Activated CD4-positive, alpha-beta T cell treated with anti-CD3 and anti-CD28 coated beads, Interleukin-2, amount 50 U/mL, for 1 hour (primary cell): ENCODE measurements at places on chromosomes 12 and 14.

- no peak for DNase-seq
Measured at GRCh38 chr14:68695856-68696255, 97.0 kb downstream of the ZFP36L1 start.

- DNase-seq: no peak
Measured at GRCh38 chr12:58378028-58378427, 436.7 kb downstream of the ATP23 start.

GRCh38 chr14:68089146-68089731 is 269.7 kb downstream of the RAD51B start:
- DNase-seq: no peak

GRCh38 chr12:66965621-66966020 is 286.7 kb upstream of the GRIP1 start:
- DNase-seq: no peak

- DNase-seq: no peak
Measured at GRCh38 chr14:38079268-38079667, 128.4 kb upstream of the SSTR1 start.

DNA sequence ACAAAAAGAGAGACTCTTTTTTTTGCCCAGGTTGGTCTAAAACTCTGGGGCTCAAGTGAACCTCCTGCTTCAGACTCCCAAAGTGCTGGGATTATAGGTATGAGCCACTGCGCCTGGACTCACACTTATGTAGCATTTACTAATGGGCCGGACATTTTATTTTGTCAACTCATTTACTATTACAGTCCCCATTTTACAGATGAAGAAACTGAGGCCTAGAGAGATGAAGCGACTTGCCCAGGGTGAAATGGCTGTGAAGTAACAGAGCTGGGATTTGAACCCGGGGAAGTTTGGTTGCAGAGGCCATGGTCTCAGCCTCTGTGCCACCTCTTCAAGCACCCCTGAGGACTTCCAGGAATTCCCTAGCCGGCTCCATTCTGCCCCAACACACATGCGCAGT is 9.4 kb downstream of the HPD start:
- DNase-seq: no peak

DNA sequence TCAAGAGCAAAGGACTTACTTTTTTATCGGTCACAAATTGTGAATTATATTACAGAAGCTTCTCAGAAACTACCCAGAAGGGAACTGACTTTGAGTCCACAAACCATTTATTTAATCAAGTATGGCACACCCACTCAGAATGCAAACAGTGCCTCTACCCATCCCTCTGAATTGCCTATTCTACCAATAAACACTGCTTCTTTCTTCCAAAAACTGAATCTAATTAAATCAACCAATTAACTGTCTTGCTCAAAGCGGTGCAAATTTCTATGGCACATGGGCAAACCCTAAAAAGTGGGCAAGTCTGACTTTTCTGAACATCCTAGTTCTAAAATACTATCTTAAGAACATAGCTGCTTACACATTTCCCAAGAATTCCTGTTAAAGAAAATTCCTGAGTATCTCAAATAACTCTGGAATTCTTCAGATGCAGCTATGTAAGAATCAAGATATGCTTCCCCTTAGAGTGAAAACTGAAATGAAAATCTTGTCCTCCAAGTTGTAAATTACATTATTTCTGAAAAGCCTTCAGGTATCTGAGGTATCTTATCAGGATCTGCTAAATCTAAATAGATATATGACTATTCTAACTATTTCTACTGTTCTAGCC is 4.3 kb downstream of the SPTLC2 start:
- DNase-seq: no peak

DNA sequence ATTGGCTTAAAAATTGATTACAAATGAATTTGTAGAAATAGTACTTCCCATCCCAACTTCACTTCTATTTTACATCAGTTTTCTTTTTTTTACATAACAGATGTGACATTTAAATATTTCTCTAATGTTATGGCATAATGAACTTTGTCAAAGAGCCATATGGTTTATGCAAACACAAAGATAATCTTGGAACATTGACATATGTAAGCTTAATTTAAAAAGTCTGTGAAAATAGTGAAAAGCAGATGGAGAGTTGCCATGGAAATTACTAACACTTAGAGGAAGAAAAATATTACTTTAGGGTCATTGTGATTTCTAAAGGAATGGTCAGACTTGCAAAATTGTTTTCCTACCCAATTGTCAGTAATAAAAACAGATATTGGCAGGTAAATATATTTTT is 232.4 kb downstream of the AEBP2 start:
- DNase-seq: no peak

DNA sequence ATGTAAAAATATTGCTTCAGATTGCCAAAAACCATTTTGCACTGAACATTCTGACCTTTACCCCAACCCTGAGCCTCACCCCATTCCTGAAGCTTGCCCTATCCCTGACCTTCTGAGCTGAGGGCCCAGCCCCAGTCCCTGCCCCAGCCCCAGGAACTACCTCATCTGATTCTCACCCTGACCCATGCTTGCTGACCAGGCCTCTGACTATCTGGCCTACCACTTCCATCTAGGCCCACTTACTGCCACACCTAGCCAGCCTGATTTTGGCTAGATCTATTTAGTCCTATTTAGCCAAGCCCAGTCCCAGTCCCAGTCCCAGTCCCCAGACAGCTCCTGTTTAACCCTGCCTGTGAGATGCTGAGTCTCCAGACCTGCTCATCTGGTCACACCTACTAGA is 33.6 kb downstream of the OR10P1 start:
- no peak for DNase-seq

DNA sequence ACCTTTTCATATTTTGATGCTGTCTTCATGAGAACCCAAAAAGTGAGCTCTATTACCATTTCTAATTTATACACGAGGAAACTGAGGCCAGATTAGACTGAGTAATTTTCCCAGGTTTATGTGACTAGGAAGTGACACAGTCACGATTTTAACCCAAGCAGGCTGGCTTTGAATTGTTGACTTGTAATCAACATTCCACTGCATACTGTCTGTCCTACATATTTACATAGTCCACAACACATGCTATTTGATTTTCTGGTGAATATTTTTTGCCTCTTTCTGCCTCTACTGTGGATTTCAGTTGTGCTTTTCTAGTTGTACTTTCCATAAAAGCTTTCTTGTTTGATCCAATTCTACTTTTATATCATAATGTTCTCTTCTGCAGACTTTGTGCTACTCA is 8.2 kb downstream of the TAS2R7 start:
- no peak for DNase-seq

DNA sequence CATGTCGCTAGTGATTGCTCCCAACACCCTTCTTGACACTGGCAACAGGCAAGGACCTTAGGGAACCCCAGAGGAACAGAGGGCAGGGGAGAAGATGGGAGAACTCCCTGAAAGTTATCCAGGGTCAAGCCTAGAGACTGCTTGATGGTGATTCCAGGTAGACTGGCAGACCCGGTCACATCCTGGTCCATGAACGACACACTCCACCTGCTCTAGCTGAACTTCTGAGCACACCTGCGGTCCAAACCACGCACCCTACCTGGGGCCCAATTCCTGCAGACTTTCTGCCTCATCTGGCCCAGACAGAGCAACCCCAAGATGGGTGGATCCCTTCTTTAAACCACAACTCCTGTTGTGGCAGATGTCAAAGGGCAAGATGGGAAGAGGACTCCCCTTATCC is 34.2 kb downstream of the NCKAP5L start:
- no peak for DNase-seq

GRCh38 chr14:65392296-65392695 is 20.2 kb upstream of the FUT8 start:
- no peak for DNase-seq

- DNase-seq: no peak
Measured at GRCh38 chr12:12582895-12583303, 20.2 kb upstream of the DUSP16 start.

GRCh38 chr14:49769581-49770211 is 1.7 kb downstream of the KLHDC2 start:
- no peak for DNase-seq

DNA sequence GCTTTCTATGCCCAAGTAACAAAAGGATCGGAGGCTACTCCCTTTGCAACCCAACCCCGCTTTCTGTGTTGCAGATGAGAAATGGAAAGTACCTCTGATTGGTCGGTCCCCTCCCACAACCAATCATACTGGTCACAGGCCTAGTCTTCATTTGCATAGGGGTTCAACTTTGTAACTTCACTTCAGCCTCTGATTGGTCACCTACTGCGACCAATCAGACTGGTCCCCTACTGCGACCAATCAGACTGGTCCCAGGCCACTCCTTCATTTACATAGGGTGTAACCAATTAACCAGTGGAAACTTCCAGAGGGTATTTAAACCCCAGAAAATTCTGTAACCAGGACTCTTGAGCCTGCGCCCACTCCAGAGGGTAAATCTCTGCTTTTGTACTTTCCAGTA is 906.4 kb upstream of the TMEM132C start:
- DNase-seq: no peak

DNA sequence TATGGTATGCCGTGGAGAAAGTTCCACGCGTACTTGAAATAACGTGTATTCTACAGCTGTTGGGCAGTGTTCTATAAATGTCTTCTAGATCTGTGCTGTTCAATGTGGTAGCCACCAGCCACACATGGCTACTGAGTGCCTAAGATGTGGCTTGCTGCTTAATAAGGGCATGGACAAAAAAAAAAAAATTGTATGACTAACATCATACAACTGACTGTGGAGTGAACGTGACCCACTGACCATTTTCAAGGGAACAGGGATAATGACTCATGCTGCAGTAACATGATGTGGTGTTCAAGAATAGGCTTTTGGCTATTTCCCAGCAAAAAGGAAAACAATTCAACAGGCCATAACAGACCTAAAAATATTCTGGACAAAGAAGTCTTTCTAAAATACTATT is 13.0 kb downstream of the ATG14 start:
- DNase-seq: no peak

DNA sequence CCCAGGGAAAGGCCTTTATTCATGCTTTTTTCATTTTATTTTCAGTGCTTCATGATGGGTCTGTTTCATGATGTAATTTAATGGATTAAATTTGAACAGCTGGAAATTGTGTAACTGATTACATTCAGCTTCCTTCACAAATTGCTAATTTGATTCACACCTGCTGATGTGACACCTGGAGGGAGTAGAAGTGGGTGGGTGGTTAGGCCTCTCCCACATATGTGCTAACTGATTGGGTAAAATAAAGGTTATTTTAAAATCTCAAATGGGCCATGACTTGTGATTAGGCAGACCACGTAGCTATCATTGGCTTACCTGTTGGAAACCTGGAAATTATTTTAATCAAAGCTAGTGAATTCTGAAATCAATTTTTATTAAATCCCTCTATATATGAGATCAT is 142.1 kb downstream of the GXYLT1 start:
- no peak for DNase-seq

DNA sequence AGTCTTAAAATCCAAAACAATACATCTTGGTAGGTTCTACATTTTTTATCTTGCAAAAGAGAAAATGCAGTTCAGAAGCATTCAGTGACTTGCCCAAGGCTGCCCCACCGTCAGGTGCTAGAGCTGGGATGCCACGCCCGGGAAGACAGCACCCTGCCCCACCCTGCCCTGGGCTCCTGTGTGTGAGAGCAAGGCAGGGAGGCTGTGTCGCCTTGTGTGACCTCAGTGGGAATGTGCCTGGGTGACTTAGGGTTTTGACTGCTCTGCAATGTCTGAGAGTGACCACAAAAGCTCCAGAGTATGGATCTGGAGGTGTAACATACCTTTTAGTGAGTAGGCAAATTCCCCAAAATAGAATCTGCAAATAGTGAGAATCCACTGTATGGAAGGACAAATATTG is 60.0 kb downstream of the AACS start:
- DNase-seq: no peak

DNA sequence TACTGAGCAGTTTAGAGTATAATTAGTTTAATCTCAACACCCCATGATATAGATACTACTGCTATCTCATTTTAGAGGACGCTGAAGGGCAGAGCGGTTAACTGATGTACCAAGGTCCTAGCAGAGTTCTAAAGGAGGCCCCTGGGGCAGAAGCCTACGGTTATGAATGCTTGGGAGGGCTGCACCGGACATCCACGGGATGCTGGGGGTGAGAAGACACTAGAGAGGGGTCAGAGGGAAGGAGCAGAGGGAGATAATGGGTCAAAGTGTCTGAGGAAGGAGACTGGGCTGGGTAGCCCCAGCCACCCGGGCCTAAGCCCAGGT is 1.6 kb upstream of the ACTR6 start:
- DNase-seq: no peak

GRCh38 chr14:59253527-59253926 is 65.1 kb downstream of the DAAM1 start:
- no peak for DNase-seq
